ENCODE measurements at places on chromosomes 5 and 9.

- DNase-seq, result no peak
Measured at GRCh38 chr9:126927419-126927818, 12.8 kb downstream of the RALGPS1 start.

DNA sequence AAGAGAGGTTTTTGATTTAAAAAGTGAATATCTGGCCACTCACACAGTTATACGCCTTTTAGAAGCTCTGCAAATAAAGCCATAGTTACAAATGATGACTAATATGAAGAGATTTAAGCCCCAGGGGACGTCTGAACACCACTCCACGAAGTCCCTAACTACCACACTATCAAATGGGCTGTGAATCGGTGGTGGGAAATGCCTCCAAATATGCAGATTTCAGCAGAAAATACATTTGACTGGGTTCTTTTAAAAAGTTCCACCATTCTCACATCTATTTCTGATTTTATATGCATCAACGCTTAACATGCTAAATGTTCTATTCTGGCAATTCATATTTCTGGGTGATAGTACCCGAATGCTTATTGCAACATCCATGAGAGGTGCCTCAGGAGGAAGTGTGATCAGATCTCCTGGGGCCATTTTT lies 22.5 kb downstream of the TICAM2 start:
- no peak for DNase-seq

GRCh38 chr5:10538103-10538788 lies 25.6 kb upstream of the ANKRD33B start:
- no peak for DNase-seq

DNA sequence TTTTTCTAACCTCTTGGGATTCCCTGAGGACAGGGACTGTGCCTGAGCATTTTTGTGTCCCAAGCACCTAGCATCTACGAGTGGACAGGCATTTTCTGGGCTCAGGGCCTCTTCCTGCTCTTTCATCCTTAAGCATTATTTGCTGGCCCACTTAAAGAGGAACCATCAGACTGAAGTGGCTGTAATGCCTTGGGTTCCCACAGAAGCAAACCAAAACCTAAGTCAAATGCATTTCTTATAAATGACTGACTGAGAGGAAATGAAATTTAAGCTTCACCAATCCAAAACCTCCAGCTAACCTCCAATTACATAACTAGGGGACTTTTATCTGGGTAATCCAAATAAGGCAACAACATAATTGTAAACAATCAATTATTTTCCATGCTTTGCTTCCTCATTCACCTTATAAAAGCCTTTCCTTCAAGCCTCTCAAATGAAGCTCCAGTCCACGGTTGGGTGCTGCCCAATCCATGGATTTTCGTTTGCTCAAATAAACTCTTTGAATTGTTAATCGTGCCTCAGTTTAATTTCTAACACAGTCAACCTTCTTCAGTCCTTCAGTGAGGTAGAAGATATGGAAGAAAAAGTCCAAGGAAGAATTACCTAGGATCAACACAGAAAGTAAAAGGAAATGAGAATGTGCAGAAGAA lies 25.3 kb upstream of the SLC31A2 start:
- no peak for DNase-seq

DNA sequence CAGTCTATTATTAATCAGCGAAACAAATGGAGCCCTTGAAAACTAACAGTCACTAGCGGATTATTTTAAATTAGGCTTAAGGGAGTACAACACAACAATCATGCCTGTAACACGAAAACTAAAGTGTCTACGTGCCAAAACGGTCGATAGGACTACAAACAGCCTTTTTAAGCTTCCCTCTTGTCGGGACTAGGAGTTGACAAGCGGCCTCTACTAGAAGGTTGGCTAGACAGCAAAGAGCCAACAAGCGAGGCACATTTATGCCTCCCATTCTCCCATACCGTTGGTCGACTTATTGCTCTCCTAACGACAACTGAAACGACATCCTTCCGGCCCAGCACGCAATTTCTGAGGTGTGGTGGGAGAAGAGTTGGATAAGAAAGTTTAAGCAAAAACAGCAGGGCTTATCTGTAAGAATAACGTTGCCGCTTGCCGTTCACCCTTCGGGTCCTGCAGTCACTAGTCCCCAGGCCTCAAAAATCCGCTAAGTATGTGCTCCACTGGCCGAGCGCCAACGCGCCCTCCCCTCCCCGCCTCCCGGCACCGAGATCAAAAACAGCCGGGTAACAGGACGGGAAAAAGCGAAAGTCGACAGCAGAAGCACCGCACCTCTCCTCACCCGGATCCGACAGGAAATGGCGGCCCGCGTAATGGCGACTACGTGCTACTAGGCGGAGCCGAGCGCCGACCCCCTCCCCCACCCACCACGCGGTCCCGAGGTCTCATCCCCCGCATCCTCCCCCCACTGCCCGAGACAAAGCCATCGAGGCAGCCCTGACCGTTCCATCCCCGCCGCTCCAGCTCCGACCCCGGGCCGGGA lies 813 bp downstream of the HNRNPK start:
- peak; percentile 79 for DNase-seq

DNA sequence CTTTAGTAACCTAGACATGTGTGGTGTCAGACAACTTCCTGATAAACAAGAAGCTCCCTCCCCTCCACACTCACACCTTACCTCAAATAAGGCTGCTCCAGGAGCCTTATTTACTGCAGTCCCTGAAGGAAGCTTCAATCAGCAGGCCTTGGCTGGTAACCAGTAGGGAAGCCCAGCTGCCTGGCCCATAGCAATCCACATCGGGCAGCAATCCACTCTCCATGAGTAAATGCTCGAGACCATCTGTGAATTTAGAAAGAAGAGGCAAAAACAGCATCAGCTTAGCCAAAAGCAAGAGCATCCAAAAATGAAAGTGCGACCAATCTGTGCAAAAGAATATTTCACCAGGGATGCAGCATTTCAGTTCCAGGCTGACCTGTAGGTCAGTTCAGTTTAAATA lies 213.3 kb upstream of the TUSC1 start:
- DNase-seq, result no peak

- no peak for DNase-seq
Measured at GRCh38 chr5:38724301-38725030, 121.3 kb upstream of the OSMR start.

GRCh38 chr5:124459984-124460383 lies 286.5 kb downstream of the ZNF608 start:
- DNase-seq, result no peak

DNA sequence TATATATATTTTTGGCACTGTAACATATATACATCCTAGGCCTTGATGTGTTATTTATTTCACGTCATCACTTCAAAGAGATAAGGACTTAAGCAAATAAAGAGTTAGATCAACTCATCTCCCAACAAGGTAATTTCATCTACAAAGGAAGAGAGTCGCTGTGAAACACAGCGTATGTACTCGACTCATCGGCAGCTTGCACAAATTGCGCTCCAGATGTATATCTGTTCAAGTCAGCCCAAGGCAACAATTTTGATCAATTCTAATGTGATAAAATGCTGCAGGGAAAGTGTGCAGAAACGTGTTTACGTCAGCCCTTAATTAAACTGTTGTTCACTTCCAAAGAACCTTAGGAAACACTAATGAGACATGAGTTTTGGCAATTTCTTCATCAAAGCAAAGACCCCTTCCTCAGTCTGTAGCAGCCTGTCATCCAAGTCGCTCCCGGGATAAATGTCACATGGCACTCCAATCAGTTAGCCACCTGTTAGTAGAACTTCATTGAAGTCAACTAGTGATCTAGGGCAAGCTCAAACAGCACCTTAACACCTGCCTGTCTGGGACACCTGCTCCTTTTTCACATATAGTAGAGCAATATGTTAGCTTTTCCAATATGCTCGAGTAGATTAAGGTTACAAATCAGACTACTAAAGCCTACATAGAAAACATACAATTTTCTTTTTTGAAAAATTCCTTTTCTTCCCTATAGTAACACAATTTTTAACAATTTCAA lies 182.4 kb downstream of the NFIB start:
- DNase-seq, result no peak

DNA sequence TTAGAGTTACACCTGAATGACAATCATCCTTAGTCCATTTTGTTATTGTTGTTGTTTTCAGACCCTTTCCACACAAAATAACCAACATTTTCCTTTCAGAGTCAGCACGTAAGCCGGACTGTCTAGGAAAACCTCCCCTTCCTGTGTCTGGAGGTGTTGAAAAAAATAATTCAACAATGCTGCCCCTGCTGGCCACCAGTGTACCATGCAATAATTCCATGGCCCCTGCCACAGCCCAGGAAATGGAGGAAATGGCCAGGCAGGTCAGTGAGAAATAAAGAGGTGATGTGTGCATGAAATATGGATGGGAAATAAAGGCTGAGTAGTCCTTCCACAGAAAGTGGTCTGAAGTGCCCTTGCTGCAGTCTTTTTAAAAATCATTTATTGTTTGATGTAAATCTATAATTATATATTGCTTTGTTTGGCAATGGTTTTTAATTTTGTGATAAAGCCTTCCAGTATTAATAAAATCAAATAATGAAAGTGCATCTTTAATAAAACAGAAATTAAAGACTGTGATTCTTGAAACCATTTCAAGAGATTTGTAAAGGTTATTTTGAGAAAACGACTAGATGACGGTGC lies 152.8 kb upstream of the PAPPA start:
- no peak for DNase-seq

DNA sequence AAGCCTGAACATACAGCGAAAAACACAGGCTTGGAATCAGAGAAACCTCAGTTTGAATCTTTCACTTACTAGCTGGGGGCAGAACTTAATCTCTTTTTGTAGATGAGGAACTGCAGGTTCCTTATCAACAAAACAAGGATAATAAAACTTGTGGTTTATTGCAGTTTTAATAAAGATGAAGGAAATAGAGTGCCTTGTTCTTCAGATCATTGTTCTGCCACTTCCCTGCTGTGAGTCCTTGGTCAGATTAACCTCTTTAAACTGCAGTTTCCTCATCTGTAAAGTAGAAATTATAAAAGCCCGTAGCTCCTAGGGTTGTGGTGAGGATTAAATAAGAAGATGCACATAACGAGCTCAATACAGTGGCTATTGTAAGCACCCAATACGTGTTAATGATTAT lies 57.4 kb downstream of the FEM1C start:
- no peak for DNase-seq

GRCh38 chr5:2749514-2750025 lies 1.9 kb downstream of the IRX2 start:
- DNase-seq, result no peak
